ENCODE measurements at places on chromosomes 13 and 19.

GRCh38 chr13:51331354-51331861, 8.1 kb upstream of the SERPINE3 start:
- DNase-seq = no peak

DNA sequence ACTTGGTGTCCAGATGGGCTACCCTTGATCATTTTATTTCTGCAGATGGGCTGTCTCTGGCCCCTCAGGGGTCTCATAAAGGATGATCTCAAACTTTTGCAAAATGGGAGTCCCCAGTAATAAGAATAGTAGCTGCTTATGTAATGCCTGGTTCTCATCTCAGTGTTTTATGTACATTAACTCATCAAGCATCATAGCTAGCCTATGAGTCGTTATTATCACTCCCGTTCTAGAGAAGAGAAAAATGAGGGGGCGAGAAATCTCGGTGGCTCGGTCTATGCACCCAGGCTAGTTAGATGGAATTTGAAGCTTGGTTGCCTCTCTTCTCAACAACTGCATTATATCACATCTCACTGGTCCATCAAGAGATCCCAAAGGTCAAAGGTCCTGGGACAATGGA, 3.4 kb downstream of the CACNG6 start:
- DNase-seq = no peak

- no peak for DNase-seq
These were observed 669.6 kb downstream of the PCDH17 start for GRCh38 chr13:58300974-58301681.

DNA sequence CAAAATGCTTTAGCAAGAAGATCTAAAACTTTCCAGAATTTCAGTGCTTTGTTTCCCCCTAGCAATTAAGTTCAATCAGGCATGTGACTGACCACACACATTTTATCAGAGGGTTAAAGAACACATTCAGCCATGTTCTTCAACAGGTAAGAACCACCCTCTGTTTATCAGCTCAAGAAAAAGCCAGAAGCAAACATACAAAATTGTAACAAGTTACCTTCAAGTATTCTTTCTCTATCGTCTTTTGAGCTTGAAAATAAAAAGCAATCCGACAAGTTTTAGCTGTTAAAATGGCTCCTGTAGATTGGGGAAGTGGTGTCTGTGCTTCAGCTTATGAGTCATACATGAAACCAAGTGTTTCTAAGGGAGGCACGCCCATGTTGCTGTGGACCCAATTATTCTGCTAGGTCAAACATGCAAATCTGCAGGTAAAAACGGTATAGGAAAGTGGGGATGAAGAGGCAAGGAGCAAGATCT, at the start of gene ELF1:
Gene ELF1, minus strand, starts transcription at position 306 of the 477 bp plus-strand sequence. CDS start 37,262 bp downstream, outside the sequence.
- DNase-seq = peak; percentile 53

- no peak for DNase-seq
These were observed 33.9 kb upstream of the CSNK1A1L start for GRCh38 chr13:37139356-37139755.

- no peak for DNase-seq
These were observed 24.9 kb upstream of the DPP9 start for GRCh38 chr19:4748589-4748988.

DNA sequence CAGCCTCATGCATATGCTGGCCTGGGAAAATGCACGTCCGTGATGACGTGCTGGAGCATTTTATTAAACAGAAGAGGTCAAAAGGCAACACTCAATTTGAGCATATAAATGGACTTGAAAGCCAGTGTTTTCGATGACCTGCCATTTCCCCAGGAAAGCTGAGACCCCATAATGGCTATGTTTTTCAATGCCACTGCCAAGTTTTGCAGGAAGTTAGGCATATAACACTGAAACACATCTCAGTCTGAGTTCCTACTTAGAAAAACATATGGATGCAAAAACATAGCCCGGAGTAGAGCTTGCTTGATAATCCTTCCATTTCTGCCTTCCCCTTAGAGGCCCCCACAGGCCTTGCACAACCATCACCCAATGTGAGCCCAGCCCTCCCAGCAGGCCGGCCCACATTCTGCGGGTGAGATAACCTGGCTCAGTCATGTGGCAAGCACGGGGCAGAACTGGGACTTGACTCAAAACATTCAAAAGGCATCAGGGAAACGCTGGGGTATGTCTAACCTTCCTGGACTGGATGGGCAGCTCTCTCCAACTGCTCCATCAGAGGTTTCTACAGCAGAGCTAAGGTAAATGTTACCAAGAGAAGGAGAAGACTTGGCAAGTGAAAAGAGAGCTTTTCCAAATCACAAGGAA, 24.9 kb downstream of the EPS15L1 start:
- no peak for DNase-seq

GRCh38 chr19:53910170-53910518, 1.1 kb downstream of the CACNG7 start:
- DNase-seq = no peak

All from stimulated activated CD4-positive, alpha-beta T cell treated with anti-CD3 and anti-CD28 coated beads, Interleukin-2, amount 100 ng/mL, for 24 hours (primary cell).